Stimulated activated CD8-positive, alpha-beta memory T cell treated with anti-CD3 and anti-CD28 coated beads, Interleukin-7, amount 100 ng/mL, for 24 hours (primary cell): ENCODE measurements at places on chromosomes 3 and 15.

GRCh38 chr3:194397757-194398312, 1.2 kb downstream of the GP5 start:
- DNase-seq: no peak

GRCh38 chr15:71050461-71050860, 64.8 kb upstream of the THSD4 start:
- DNase-seq: no peak

DNA sequence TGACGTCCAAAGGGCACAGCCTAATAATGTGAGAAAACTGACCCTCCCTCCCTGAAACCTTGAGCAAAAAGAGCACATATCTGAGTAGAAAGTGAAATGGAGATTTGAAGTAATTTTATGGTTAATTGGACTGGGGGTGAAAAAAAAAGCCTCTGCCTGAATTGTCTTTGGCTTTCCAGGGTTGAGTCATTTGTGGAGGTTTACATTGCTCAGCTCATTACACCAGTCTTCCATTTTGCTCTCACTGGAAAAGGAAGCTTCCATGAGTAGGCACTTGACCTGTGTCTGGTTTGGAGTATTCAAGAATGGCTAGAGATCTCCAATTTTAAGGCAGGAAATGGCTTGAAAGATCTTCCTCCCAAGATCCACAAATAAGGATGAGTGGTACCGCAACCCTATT, 273.9 kb downstream of the PDCD6IP start:
- DNase-seq: no peak

- DNase-seq: no peak
Measured at GRCh38 chr3:27570421-27571106, 86.4 kb upstream of the SLC4A7 start.

DNA sequence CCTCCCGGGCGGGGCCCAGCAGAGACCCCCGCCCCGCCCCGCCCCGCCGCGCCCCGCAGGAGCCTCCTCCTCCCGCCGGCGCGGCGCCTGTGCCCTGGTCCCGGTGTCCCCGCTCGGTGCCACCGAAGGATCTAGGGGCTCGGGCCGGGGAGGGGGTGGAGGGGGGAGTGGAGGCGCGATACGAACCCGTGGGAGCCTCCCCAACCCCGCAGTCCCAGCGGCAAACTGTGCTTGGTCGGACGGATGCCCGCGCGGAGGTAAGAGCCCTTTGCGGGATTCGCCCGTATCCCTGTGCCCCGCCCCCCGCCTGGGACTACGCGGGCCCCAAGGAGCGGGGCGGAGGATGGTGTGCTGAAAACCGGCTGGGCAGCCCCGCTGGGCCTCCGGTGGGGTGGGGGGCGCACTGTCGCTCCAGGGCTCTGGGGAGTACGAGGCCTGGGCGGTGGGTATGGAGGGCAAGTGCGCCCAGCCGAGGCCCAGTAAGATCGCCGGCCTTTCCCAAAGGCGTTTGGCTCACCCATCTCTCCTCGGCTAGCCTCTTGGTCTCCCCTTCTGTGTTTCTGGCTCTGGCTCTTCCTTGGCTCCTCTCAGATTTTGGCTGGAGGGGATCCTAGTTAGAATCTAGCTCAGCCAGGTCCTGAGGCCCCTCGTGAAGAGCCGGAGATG, 65.6 kb upstream of the POLG start:
- DNase-seq: no peak

DNA sequence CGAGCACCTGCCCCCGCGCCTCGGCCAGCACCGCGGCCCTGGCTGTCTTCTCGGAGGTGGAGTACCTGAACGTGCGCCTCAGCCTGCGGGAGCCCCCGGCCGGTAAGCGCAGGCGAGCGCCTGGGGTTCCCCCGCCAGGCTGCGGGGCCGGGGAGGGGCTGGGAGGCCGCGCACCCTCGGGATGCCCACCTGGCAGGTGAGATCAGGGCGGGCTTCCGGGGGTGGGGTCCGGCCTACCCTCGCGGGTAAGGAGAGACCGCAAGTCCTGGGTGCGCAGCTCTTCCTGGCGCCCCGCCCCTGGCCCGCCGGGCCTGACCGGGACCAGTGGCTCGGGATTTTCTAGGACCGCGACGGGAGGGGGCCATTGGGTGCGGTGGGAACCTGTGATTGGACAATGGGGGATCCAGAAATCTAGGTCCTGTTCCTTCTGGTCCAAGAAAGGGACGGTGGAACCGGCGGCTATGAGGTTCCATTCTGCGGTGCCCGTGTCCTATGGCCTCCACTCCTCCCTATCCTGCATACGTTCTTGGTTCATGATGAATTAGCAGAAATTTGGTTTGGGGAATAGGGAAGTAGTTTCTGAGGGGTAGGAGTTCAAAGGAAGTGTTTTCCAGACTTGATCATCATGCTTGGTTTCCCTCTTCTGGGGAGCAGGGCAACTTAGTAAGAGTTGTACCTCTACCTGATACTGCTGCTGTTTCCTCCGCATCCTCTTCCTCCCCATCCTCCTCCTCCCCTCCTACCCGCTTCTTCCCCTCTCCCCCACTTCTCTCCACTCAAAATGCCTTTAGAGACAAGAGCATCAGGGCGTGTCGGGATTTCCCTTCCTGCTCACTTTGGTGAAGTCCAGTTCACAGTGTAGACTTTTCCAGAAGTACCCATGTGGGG, 808 bp downstream of the ARRDC4 start:
- DNase-seq: no peak

GRCh38 chr3:23055733-23056376, 147.3 kb upstream of the UBE2E2 start:
- DNase-seq: no peak

DNA sequence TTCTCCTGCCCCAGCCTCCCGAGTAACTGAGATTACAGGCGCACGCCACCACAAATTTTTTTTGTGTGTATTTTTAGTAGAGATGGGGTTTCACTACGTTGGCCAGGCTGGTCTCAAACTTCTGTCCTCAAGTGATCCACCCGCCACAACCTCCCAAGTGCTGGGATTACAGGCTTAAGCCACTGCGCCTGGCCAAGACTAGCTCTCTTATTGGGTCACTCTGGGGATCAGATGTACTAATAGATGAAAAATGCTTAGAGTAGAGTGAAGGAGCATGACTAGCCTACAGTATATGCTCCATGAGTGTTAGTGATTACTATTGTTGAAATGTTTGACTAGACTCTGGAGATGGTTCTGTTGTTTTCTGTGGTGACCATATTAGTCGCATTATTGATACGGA, 21.8 kb downstream of the RARB start:
- DNase-seq: no peak

- DNase-seq: no peak
Measured at GRCh38 chr3:171245796-171246765, 214.1 kb downstream of the TNIK start.
